Pulmonary artery endothelial cell (primary cell): ENCODE measurements at places on chromosomes 4 and X. TPM values are rescaled to one million over a fixed set of nuclear protein-coding genes. Genes with fewer than 3 reads are reported as not detected.

SMR3B gene
- not detected in 2 replicates for total RNA-seq

BCOR gene
- 9.8 and 11.0 TPM in 2 replicates for total RNA-seq

IQCM gene
- total RNA-seq, result not detected in 2 replicates

FRMD7 gene
- total RNA-seq, result not detected in 2 replicates

SULT1B1 gene
- 49.4 and 55.5 TPM in 2 replicates for total RNA-seq

NPY5R gene
- not detected in 2 replicates for total RNA-seq

FAT4 gene
- total RNA-seq, result 29.7 and 46.8 TPM in 2 replicates

ASB12 gene
- total RNA-seq, result not detected in 2 replicates

SLC9B1 gene
- total RNA-seq, result 0.59 and 0.67 TPM in 2 replicates

- DNase-seq, result no peak
Observed at GRCh38 chr4:118225511-118225910, 127.3 kb downstream of the PRSS12 start.

GRCh38 chr4:2858451-2859217 lies 15.0 kb downstream of the ADD1 start:
- no peak for DNase-seq

DNA sequence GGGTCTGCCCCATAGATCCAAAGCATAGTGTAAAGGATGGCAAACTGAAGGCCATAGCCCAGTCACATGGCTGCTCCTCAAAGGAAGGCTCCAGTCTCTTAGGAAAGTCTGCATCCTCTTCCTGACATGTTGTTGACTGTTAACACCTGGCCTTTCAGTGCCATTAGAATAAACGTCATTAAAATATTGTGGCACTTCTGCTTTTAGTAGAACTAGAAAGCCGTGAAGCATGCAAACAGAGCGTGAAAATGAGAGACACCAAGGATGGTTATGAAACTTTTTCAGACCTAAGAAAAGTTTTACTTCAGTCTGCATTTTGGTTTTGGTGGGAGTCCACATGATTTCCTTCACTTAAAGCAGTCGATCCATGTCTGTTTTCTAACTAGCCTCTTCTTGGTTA lies 41.1 kb upstream of the AFF2 start:
- no peak for DNase-seq

- DNase-seq, result no peak
Observed at GRCh38 chr4:172630280-172630679, 538.3 kb upstream of the GALNT7 start.

GRCh38 chr4:137000432-137000831 lies 531.9 kb downstream of the PCDH18 start:
- no peak for DNase-seq

- DNase-seq, result no peak
Observed at GRCh38 chr4:102687373-102687981, 73.3 kb downstream of the MANBA start.

DNA sequence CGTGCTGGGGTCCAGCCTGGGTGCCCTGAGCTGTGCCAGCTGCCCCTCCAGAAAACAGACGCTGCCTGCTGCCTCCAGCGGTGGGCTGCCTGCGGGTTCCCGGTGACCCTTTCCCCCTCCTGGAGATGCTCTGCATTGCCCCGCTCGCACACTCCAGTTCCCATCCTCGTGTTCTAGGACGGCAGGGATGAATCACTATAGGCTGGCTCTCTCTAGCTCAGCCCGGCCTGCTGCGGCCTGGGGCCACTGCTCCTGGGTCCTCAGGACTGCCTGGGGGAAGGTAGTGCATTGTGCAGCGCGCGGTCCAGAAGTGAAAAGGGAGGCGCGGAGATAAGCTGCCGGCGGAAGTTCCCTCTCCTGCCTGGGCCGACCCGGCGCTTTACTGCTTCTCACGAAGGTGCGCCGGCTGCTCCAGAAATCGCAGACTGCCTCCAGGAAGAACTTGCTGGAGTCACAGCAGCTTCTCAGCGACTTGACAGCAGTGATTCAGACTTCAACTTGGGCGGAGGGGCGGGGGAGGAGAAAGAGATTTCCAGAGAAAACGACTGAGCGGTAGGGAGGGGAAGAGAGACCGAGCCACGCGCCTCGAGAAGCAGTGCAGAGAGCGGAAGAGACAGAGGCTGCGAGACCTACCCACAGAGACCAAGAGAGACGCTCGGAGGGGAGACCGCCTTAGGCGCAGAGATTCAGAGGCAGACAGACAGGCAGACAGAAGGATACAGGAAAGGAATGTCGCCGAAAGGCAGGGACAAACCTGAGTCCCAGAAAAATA lies 6.7 kb upstream of the MSX1 start:
- DNase-seq, result no peak

DNA sequence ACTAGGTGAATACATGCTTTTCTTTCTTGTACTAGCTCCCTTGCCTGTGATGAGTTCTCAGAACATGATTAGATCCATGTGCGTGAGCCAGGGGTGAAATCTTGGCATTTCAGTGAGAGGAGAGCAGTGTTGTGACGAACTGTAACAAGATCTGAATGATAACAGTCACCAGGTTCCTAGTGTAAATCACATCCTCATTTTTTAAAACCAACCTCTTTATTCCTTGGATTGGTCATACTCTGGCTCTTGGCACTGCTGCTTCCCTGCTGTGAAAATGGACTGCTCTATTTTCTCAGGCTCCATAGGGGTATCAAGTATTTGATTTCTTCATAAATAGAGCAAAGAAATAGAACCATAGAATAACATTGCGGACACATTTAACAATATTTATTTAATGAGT lies 206.3 kb downstream of the SLC4A4 start:
- DNase-seq, result no peak

DNA sequence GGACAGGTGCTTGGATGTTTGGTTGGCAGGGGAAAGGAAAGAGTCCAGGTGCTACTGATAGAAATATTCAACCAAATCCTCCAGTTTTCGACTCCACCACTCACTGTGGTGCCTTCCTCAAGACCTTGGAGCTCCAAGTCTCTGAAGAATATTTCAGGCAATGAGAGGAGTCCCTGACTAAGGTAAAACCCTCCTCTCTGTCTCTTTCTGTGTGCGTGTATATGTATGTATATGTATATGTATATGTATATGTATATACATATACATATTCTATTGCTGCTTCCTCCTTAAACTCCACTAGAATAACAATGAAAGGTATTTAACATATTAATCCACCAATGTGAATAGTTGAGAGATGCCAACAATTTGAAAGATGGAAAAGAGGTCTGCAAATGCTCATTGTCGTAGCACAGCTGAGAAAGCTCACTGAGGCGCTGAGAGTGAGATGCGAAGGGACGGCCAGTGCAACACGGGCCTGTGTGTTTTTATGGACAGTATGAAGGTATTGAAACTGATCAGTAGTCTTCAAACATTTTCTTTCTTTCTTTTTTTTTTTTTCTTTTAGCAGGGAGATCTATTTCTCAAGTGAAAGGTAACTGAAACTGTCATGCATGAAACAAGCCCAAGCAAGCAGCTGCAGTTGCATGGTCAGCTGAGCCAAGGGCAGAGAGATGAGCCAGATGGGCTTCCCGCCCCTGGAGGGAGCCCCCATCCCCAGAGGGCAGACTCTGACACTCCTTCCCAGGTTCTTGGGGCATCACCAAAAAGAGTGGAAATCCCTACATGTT lies 41.1 kb upstream of the HS3ST1 start:
- no peak for DNase-seq

- no peak for DNase-seq
Observed at GRCh38 chrX:52353838-52354237, 15.0 kb upstream of the XAGE2 start.

DNA sequence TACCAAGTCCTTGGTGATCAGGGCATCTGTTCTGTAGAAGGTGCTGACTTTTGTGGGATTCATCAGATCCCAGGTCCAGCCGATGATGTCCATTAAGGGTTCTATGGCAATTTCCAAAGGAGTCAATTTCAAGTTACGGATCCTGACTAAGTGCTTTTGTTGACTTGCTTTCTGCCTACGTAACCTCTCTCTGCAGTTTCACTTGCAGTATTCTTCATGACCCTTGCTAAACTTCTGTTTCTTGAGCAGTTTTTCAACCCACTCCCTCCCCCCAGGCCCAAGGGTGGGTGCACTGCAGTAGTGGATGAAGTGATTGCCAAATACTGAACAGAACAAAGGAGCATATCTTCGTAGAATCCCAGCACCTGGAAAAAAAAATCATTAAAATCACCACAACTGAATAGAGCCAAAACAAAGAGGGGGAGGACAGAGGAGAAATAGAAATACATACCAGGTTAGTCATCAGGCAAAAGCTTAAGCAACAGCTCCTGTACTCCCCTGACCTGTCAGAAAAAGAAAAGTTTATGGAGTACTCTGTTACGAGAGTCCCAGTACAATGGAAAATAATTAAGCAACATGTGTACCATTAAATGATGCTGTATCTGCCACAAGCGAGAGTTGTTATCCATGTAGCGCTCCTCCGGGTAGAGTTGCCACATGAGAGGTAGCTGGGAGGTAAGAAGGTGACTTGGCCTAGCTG lies 5.8 kb downstream of the CMC4 start:
- no peak for DNase-seq

- no peak for DNase-seq
Observed at GRCh38 chrX:48613502-48614160, 16.3 kb downstream of the WDR13 start.

DNA sequence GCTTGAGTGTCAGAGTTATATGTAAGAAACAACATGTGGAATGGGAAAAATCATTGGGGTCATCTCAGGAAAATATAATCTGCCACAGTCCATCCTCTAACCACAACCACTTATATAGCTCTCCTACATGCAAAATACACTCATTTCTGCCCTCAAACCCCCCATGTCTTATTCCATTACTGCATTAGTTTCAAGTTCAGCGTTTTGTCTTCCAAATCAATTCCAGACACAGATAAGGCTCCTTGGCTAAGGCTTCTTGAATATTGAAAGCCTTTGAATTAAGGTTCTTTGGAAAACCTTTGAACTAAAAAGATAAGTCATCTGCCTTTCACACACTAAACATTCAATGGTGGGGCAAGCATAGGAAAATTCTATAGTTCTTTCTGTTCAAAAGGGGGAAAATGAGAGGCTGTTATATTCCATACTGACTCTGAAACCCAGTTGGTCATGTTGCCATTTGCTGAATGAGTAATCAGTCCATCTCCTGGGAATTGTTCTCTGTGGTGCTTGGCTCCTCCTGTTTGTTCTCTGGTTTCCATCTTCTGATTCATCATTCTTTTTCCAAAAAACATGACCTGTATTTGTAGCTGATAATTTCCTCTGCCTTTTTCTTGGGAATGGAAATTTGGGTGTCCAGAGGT lies 218.7 kb downstream of the BMPR1B start:
- DNase-seq, result no peak

GRCh38 chr4:106266201-106266600 lies 49.8 kb downstream of the TBCK start:
- DNase-seq, result peak; percentile 5

- DNase-seq, result no peak
Observed at GRCh38 chrX:53283567-53283966, 2.2 kb upstream of the IQSEC2 start.
